ENCODE measurements at places on chromosomes 2 and 18.

DNA sequence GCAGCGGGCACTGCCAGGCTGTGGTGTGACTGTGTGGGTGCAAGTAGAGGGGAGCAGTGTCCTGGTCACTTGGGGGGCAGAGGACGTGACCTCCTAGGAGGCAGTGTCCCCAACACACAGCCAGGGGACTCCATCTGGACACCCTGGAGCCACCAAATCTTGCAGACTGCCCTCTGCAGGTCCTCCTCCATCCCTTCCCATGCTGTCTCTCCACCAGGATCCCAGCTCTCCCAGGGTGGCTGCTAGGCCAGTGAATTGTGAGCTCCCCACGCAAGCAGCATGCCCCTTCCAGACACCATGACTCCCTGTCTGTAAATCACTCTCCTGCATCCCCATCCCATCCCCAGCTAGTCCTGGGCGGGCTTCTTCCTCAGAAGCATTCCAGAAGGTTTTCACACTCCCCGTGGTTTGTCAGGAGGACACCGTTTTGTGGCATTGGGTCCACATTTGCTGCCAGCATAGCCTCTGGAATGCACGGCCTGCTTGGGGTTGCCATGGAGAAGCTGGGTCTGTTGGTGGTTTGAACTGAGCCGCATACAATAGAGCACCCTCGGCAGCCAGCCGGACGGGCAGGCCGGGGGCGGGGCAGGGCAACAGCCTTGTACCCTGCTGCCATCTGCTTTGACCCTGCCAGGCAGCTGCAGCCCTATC lies 210.7 kb downstream of the KLHL29 start:
- peak; percentile 86 for DNase-seq

DNA sequence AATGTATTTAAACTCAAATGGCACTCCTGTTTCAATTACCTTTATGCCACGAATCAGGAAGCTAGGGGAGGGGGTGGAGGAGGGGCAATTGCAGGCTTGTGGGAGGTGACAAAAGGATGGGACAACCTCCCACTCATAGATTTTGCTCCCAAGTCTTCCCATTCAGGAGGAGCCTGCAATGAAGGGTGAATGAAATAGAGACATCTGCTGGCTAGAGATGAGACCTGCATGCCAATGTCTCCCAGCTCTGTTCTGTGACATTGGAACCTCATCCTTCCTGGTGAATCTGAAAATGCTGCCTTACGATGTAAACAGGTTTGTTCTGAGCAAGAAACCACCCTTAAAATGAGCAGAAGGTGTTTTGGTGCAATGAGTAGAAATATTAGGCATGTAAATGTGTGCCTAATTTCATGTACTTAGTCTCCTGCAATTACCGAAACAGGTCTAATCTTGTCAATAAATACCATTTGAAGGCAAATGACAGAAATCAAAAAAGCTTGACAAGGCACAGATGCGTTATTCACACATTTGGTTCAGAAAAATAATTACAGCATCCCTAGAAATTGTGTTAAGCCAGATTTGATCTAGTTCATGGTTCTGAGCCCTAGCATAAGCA lies 2.7 kb upstream of the PID1 start:
- DNase-seq, result peak; percentile 89

DNA sequence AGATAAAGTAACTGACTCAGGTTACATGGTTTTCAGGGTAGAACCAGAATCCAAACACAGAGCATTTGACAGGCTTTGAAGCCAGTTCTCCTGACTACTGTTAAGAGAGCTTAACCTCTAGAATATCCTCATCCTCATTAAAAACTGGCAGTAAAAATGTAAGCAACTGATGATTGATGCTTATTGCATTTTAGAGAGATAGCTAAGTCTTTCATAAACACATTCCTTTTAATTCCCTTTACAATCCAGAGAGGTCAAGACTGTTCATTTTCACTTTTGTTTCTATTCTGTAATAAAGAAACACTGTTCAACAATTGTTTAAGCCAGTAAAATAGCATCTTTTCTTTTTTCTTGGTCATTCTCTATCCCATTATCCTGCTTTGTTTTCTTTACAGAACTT lies 53.9 kb upstream of the RAB27B start:
- no peak for DNase-seq

- peak; percentile 65 for DNase-seq
Observed at GRCh38 chr2:205763708-205764211, 81.5 kb downstream of the NRP2 start.

DNA sequence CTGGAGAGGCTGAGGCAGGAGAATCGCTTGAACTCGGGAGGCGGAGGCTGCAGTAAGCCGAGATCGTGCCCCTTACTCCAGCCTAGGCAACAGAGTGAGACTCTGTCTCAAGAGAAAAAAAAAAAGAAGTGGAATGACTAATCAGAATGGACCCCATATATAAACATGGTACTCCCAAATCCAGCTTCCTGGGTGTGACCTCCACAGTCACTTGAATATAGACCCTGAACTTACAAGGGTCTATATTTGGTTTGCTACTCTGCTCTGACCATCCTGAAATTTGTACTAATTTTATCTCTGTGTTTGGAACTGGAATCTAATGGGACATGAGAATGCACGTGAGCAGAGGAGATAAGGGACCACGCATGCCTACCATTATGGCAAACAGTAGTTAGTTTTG lies 275.0 kb downstream of the TNS1 start:
- DNase-seq, result no peak

- DNase-seq, result no peak
Observed at GRCh38 chr2:41706286-41706685, 341.5 kb upstream of the PKDCC start.

- DNase-seq, result no peak
Observed at GRCh38 chr18:23189768-23190661, 54.7 kb downstream of the CABLES1 start.

GRCh38 chr2:130785466-130786055 lies 30.2 kb downstream of the AMER3 start:
- no peak for DNase-seq

DNA sequence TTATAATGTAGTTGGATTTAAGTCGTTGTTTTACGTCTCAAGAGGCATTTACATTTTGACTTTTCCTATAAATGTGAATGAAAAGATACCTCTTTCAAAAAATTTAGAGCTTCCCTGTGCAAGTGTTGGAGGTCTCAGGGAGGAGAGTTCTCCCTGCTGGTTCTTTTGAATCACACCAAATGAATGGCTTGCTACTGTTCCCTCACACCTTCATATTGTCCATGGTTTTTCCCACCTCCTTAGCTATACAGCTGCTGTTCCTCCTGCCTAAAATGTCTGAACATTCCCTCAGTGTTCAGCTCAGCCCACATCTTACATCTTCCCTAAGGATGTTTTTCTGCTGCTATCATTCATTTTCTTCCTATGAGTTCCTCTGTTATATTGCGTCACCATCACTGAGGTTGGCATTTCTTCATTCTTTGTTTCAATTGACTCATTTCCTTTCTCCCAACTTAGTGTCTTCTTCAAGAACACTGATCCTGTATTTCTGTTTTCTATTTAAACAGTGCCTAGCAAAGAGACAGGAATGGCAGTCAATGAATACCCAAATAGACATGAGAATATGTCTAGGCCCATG lies 46.0 kb downstream of the COX7A2L start:
- DNase-seq, result peak; percentile 77

- no peak for DNase-seq
Observed at GRCh38 chr2:192437653-192438052, 242.9 kb upstream of the TMEFF2 start.

DNA sequence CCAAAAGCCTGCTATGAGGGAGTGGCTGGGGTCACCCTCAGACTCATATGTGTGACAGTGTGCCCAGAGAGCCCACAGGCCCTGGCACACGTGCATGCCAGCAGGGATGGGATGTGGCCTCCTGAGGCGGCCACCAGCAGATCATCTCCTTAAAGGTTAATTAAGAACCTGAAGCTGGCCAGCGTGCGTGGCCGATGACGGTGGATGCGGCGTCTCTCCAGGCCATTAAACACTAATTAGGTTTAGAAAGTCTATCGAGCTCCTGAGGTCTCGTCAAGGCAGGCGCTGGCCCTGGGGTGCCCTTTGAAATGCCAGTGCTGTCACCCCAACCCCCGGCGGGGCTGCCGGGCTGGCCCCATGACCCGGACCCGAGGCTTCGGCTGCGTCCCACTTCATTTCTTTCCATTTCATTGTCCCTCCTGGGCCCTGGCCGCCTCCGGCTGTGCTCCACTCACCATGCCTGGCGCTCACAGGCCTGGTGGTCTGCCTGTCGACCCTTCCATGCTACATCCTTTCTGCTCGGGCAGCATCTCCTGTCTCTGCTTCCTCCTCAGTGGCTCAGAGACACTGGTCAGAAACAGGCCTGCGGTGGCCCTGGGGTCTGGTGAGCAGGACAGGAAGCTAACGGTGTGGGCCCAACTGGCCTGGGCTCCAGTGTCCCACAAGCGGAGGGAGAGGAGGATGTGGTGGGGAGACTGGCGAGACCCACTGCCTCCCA lies 228.9 kb downstream of the CELF4 start:
- no peak for DNase-seq

DNA sequence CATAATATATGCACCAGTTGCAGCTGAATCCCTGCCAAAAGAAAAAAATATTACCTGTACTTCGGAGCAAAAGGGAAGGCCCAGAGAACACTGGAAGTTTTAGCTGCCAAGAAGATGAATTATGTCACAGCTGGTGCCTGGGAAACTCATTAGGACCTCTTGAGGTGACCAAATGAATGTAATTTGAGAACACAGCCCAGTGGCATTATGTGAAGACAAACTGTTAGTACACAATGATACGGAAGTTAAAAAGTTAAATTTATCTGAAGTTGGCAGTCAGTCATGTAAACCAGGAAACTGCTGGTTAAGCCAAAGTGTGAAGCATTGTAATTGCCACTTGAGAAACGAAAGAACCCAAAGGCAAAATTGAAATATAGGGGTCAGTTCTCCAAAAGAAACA lies 80.7 kb downstream of the EML4 start:
- no peak for DNase-seq

DNA sequence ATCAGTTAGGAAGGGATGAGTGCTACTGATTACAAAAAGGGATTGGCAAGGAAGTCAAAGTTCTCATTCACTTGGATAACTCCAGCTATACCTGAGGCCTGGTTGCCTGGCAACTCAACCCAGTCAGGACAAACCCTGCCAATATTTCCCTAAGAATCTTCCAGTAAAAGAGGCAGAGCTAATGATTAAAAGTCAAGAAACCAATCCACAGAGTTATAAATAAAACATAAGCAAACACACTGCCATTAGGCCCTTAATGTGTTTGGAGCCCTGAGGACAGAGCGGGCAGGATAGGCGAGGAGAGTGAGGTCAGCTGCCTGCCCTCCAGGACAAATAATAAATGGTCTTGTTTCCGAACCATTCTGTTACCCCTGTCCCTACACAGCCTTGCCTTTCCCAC lies 215.6 kb upstream of the NABP1 start:
- DNase-seq, result no peak

GRCh38 chr2:216181351-216181750 lies 72.2 kb downstream of the XRCC5 start:
- peak; percentile 36 for DNase-seq

- DNase-seq, result no peak
Observed at GRCh38 chr18:12886498-12887126, 2.6 kb upstream of the PTPN2 start.

GRCh38 chr2:42962508-42962953 lies 170.1 kb upstream of the HAAO start:
- DNase-seq, result peak; percentile 53

DNA sequence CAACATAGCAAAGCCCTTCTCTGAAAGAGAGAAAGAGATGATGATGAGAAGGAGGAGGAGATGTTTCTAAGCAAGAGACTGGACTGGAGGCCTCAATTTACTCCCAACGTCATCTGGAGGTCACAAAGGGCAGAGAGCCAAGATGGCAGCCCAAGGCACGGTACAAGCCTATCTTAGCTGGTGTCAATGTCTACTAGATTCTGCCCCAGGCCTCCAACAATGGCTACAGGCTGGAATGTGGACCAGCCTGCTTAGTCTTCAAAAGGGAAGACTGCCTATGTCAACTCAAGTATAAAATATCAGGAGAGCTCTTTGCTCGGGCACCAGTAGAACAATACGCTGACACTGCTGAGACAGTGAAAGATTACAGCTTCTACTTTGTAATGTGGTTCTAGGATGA lies 6.7 kb upstream of the SLC4A5 start:
- DNase-seq, result no peak

GRCh38 chr2:234996069-234996940 lies 44.5 kb downstream of the SH3BP4 start:
- peak; percentile 98 for DNase-seq

GRCh38 chr2:224122542-224122941 lies 83.5 kb upstream of the SERPINE2 start:
- DNase-seq, result no peak

- no peak for DNase-seq
Observed at GRCh38 chr2:54429054-54429453, 27.1 kb upstream of the SPTBN1 start.

- DNase-seq, result peak; percentile 6
Observed at GRCh38 chr2:171629113-171629512, 58.2 kb upstream of the DYNC1I2 start.

DNA sequence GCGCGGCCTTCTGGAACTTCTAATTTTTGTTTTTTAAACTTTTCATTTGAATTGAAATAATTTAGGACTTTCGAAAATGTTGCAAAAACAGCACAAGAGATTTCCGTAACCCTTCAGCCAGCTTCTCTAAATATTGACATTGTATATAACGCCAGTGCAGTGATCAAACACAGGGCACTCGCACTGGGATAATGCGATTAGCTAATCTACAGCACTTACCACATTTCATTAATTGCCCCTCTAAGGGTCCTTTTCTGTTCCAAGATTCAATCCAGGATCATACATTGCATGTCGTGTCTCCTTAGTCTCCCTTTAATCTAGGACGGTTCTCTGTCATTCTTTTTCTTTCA lies 343 bp upstream of the CD302 start:
- no peak for DNase-seq

GRCh38 chr2:232963913-232964312 lies 49.1 kb downstream of the NGEF start:
- no peak for DNase-seq

DNA sequence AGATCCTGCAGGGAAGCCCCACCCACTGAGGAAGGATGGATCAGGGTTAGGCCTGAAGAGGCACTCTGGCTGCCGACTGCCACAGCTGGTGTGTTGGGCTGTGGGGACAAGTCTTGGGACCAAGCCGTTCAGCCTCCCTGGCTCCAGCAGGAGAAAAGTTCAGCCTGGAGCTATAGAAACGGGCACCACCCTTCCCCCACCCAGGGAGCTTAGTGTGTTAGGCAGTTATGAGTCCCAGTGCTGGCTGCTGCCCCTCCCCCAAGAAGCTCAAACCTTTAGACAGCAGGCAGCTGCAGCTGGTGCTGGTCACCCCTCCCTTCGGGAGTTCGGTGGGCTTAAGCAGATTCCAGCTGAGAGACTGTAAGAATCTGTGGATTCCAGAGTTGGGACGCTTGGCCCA lies 447.1 kb upstream of the HS6ST1 start:
- no peak for DNase-seq

- no peak for DNase-seq
Observed at GRCh38 chr2:73092146-73092783, 20.5 kb downstream of the RAB11FIP5 start.
